ENCODE measurements at places on chromosomes 2 and 18.
A peak's percentile ranks its signal among the peaks of the same experiment; 100 is the strongest.

GRCh38 chr18:77857678-77858655 lies 608.3 kb downstream of the GALR1 start:
- no peak for DNase-seq

- no peak for DNase-seq
Measured at GRCh38 chr2:151977631-151978030, 121.2 kb downstream of the CACNB4 start.

DNA sequence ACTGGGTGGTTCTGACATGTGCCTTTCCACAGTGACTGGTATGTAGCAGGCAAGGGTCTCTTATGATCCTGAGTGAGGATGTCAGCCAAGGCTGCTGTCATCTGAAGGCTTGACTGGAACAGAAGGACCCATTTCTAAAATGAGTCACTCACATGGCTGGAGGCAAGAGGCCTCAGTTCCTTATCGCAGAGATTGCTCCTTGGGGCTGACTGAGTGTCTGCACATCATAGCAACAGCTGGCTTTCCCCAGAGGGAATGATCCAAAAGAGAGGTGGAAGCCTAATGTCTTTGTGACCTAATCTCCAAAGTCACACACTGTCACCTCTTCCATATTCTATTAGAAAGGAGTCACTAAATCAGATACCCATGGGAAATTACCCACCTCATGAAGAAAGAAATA lies 114.0 kb downstream of the NEDD4L start:
- no peak for DNase-seq

DNA sequence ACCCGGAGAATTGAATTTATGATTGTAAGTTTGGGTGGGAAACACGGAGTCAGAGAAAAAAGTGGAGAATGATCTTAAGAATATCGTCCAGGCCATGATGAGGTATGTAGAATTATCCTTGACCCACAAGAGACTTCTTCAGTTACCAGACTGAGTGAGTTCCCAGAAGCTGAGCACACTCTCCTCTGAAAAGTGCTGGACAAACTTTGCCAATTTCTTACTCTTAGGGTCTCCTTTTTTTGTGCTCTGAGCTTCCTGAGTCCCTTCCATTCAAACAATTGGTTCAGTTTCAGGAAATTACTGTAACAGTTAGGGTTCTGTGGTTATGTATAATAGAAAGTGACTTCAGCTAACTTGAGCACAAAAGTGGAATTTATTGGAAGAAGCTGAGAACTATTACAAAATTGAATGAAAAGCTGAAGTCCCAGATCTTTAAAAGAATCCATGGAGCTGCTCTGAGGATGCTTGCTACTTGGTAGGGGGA lies 50.6 kb upstream of the EHBP1 start:
- no peak for DNase-seq

DNA sequence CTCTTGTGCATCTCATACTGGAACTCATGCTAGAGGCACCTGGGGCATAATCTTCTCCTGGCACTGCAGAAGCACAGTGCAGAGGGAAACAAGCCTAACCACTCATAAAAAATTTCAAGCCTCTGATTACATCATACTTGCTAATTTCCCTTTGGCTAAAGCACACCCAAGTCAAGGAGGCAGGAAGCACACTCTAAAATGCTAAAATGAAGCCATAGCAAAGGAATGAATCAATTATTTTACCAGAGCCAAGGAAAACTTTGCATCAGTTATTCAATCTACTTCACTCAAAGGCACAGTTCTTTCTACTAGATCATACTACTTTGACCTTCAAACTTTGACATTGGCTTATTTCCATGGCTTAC lies 79.6 kb upstream of the SPOPL start:
- no peak for DNase-seq

GRCh38 chr2:38432820-38433606 lies 55.9 kb upstream of the ATL2 start:
- DNase-seq, result no peak

DNA sequence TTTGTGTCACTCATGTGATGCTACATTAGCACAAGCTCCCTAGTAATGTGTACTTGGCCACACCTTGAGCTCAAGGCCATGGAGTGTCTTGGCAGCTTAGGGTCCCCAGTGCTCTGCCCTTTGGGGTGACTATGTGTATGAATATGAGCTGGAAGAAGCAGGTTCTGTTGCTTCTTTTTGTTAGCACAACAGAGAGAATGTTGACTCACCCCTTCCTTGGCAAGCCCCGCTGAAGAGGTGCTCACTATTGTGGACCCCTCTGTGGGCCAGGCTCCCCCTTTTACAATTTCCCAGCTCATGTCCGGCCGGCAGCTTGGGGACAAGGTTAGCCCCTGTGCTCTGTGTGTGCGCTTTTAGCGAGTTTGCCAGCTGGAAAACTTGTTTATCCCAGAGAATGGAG lies 48.1 kb downstream of the DGKD start:
- no peak for DNase-seq

DNA sequence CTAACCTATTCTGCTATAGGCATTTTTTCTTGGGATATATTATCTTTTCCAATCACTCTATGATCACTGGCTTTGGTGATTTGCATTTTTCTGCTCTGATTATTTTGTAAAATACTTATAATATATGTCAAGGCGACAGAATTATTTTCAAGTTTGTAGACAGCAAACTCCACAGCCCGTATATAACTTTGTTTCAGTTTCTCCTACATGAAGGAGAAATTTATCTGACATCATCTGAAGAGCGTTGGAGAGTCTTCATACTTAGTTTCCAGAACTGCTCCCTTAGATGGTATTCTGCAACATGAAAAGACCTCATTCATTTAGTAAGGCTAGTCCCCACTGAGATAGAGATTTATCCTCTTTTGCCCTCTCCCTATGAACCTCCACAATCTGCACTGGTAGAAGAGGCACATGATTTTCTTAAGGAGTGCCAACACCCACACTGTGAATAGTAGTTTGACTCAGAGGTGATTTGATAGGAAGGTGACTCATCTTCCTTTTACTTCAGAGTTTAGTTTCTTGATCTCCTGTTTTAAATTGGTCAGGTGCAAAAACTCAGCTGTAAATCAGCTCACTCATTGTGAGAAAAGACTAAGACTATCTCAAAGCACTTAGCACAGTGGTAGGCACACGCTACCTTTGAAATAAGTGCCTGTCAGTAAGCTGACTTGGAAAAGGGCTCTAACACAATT lies 1848.6 kb upstream of the CELF4 start:
- no peak for DNase-seq

- no peak for DNase-seq
Measured at GRCh38 chr18:37450434-37451132, 115.0 kb downstream of the CELF4 start.

DNA sequence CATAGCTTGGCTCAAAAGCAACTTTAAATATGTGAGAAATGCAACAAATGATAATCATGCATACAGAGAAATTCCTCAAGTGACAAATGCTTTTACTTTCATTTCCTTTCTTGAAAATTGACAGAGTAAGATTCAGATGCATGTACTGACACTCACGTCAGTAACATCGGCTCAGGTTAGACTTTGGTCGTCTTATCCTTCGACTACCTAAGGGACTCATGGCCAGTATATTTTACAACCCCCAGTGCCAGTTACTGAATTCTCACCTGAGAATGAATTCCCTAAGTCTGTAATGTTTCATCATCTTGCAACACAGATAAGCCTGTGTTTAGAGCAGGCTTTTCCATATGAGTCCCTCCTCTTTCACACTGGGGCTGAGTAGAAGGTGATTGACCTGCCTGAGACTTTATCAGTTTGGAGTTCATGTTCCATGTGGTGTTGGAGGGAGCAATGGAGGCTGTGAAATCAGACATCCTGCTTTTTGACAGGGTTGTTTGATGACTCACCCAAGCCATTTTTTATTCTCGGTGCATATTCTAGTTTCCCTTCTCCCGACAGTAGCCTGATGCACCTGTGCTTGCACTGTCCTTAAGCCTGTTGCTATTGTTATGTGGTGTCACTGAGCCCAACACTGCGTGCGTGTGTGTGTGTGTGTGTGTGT lies 30.5 kb upstream of the ATP8B1 start:
- DNase-seq, result peak; percentile 7

GRCh38 chr2:11995456-11995855 lies 249.0 kb downstream of the LPIN1 start:
- no peak for DNase-seq

GRCh38 chr2:20594957-20595356 lies 55.9 kb downstream of the HS1BP3 start:
- DNase-seq, result no peak

GRCh38 chr18:60485201-60485600 lies 112.6 kb upstream of the MC4R start:
- DNase-seq, result no peak

- no peak for DNase-seq
Measured at GRCh38 chr18:36378205-36378604, 80.7 kb downstream of the FHOD3 start.

GRCh38 chr2:224670203-224670602 lies 46.0 kb downstream of the CCDC195 start:
- DNase-seq, result no peak

GRCh38 chr18:34659579-34660517 lies 50.2 kb upstream of the DTNA start:
- DNase-seq, result no peak

- no peak for DNase-seq
Measured at GRCh38 chr2:124609667-124610066, 584.6 kb downstream of the CNTNAP5 start.

DNA sequence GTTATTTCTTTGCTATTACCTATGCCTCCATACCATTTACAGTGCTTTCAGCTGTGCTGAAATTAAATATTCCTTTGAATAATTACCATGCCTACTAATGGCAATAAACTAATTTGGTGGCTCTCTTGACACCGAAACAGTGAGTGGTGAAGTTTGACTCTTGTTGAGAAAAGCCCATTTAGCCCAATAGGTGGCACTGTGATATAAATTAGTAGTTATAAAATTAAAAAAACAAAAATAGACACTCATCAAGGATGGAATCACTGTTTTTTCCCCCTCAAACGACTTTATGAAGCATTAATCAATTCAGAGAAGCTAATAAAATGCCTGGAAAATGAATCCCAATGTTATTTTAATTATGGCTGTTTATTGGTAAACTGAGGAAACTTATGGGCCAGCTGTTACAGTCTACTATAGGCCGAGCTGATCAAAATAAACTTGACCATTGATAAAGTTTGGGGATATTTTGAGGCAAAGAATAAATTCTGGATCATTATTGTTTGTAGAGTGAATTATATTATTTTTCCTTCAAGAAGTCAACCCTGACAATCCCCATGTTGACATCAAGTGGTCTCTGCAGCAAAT lies 339.6 kb downstream of the TRIB2 start:
- DNase-seq, result no peak

DNA sequence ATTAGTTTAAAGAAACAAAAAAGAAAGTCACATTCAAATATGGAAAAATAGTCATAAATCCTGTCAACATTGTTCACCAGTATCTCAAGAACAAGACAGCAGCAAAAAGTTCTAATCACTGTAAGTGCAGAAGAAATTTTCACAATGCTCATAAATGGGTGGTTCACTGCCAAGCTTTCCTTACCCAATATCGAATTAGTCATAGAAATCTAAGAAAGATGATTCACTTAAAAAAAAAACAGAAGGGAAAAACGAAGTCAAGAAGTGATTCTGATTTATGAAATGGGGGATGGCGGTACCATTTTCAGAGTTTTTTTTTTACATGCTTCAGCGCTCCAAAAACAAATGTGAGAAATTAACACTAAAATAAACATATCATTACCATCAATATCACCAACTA lies 156.7 kb downstream of the EXOC6B start:
- no peak for DNase-seq

DNA sequence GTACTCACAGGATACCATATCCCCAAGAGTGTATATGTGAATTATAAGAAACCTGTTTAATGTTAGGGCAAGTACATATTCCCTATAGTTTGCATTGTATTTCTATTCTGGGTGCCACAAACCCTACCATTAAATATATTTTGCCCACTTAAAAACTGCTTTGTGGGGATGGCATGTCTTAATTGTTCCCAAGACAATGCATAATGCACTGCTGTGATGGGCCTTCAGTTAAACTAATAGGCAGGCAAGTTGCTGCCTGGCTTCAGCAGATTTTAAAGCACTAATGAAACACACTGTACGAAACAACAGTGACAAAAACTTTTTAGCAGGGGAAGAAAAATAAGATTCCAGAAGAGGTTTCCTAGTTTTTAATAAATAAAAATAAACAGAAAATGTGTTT lies 104.8 kb upstream of the VRK2 start:
- DNase-seq, result no peak

DNA sequence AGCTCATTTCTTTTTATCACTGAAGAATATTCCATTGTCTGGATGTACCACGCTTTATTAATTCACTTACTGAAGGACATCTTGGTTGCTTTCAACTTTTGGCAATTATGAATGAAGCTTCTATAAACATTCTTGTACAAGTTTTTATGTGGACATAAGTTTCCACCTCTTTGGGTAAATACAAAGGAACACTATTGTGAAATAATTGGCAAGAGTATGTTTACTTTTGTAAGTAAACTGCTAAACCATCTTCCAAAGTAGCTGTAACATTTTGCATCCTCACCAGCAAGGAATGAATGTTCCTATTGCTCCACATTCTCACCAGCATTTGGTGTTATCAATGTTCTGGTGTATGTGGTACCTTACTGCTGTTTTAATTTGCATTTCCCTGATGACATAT lies 15.8 kb upstream of the VWC2L start:
- no peak for DNase-seq

GRCh38 chr2:219001577-219002394 lies 8.6 kb upstream of the CRYBA2 start:
- no peak for DNase-seq

DNA sequence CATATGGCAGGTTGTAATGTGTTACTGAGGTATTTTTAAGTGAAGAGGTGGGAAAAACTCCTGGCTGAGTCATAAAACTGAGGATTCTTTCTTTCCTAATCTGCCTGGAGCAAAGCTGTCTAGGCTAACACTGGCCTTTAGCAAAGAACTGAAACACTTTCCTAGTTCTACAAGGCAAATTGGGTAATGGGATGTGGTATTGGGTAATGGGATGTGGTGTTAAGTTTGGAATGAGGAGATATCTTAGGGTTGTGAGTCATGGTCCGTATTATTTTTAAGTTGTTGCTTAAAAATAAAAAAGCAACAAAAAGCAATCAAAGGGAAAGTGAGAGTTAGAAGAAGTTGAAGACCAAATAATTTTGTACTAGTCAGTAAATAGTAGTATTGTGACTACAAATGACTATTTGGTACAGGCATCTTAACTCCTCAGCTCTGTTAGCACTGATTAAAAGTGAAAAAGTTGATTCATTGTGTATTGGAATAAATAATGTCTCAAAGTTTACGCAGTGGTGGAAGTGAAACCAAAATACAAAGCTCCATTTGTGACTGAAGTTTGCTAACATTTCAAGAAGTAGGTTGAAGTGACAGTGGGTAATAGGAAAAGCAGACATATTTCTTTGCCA lies 216.8 kb downstream of the CAMKMT start:
- DNase-seq, result no peak

DNA sequence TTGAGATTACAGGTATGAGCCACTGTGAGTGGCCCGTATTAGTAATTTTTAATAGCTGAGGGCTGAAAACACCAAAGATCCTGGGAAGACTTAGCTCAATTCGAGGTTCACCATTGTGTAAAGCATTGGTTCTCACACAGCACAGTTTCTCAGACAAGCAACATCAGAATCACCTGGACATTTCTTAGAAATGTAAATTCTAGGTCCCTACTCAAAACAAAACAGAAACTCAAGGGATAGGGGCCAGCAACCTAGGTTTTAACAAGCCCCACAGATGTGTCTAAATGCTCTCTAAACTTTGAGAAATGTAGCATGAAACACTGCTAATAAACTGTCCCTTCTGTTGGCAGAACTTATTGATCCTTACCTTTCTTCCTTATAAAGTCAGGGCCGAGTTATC lies 681.2 kb downstream of the RNF144A start:
- no peak for DNase-seq

All from stimulated activated CD4-positive, alpha-beta T cell treated with anti-CD3 and anti-CD28 coated beads, Interleukin-15, amount 100 ng/mL, for 48 hours (primary cell).